ENCODE measurements at places on chromosomes 1 and 21.

- no peak for DNase-seq
Measured at GRCh38 chr1:37606481-37607263, 10.9 kb upstream of the GNL2 start.

GRCh38 chr1:207897188-207897587 lies 13.7 kb downstream of the CD34 start:
- DNase-seq, result no peak

- DNase-seq, result no peak
Measured at GRCh38 chr21:36065497-36066036, 4.3 kb upstream of the CBR1 start.

- no peak for DNase-seq
Measured at GRCh38 chr1:22450351-22451021, 1.2 kb upstream of the ZBTB40 start.

DNA sequence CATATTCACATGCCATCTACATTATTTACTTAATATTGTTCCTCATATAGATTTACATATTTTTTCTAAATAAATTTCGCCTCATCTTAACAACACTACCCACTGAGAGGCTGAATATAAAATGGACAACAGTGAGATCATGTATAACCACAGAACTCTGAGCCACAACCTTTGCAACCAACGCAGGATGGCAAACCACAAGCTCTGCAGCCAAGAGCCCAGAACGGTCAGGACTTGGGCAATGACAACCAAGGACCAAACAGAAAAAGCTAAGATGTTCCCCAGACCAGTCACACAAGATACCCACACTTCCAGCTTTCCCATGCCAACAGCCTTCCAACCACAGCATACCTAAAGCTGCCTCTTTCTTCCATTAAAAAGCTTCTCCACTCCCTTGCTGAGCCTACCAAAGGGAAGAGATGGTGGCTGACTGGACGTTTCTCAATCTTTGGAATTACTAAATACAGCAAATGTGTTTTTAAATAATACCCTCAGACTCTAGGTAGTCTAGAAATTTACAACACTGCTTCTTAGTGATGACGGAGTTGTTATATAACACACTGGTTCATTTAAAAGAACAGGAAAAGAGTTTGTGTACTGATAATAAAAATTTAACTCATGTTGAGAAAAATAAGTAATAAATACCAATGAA lies 117.9 kb downstream of the AKT3 start:
- no peak for DNase-seq

- DNase-seq, result no peak
Measured at GRCh38 chr21:46319186-46319585, 4.5 kb downstream of the C21orf58 start.

DNA sequence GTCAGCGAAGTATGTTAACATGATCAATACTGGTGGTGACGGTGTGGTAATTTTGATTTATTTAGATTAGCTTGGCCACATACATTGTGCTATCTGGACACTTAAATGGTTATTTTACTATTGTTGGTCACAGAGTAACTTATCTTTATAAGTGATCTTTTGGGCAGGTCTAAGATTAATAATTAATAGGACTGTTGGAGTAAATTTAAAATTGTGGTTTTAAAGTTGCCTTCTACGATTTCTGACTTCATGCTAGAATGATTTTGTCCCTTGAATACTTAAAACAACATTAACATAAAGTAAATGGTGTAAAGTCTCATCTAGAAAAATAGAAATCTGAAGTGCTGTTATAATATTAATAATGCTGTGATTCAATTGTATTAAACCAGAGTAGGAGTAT lies 14.7 kb downstream of the SRRM1 start:
- no peak for DNase-seq

DNA sequence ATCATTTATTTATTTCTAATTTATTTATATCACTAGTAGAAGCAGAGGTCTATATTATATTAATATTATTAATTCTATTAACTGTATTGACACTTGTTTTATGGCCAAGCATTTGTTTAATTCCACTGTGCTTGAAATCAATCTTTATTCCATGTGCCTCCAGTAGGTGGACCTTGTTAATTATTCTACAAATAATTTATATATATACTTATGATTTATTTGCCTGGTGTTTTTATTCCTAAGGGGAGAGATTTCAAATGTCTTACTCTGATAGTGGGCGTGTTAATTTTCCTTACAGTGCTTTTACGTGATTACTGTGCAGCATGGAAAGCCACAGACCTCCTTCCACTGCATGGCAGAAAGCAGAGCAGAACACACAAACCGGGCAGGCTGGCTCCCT lies 17.5 kb upstream of the OR6N2 start:
- DNase-seq, result no peak

GRCh38 chr1:37948841-37949240 lies 2.0 kb upstream of the INPP5B start:
- no peak for DNase-seq

All from cortex of kidney (tissue), 1 donor.